Mammary epithelial cell (primary cell): ENCODE measurements at places on chromosomes 7 and 10. TPM values are rescaled to one million over a fixed set of nuclear protein-coding genes. Genes with fewer than 3 reads are reported as not detected.

CDC14C gene
- not detected in 2 replicates for total RNA-seq

ASB10 gene
- not detected for total RNA-seq

GNA12 gene
- 37.1 and 46.0 TPM in 2 replicates for total RNA-seq

- no peak for DNase-seq
Measured at GRCh38 chr10:3996697-3997096, 211.7 kb upstream of the KLF6 start.

SPRN gene
- total RNA-seq: 3.7 TPM

- no peak for DNase-seq
Measured at GRCh38 chr7:88344956-88345832, 38.5 kb upstream of the STEAP4 start.

GRCh38 chr10:26679588-26679987, 17.9 kb upstream of the PDSS1 start:
- no peak for DNase-seq

- DNase-seq: no peak
Measured at GRCh38 chr10:31431021-31431420, 112.0 kb downstream of the ZEB1 start.

DNA sequence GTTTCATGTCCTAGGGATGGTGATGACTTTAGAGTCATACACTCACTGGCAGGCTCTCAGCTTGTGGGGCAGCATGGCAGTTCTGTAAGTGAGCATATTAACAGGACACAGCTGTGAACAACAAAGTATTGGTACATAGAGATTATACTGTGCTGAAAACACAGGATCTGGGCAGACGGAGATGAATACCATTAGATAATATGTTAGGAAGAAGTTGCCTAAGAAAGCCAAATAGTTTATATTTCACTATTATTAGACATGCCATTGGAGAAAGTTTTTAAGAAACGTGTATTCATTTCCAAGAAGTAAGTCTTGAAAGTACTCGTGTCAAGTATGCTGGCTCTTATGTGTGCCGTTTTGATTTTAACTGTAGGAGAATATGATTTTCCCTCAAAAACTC, 274.5 kb downstream of the INHBA start:
- no peak for DNase-seq

ELN gene
- total RNA-seq: not detected in 2 replicates

PAPSS2 gene
- 6.8 and 9.1 TPM in 2 replicates for total RNA-seq

DNA sequence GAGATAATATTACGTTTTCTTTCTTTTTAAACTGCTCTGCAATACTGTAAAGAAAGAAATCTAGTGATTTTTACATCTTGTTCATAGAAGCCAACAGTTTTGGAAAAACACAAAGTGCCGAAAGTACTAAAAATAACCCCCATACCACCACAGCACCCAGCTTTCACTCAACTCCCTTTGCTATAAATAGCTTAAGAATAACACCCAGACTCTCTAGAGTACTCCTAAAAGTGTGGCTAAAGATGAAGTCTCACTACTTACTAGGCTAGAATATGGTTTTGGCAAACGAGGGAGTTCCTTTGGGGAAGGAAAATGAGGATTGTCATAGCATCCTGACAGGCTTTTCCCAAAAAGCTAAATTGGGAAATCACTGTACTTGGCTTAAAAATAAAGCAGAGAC, 151.8 kb upstream of the ANK3 start:
- DNase-seq: no peak

ASB4 gene
- total RNA-seq: not detected

NEURL1 gene
- total RNA-seq: 1.1 and 5.5 TPM in 2 replicates

DNA sequence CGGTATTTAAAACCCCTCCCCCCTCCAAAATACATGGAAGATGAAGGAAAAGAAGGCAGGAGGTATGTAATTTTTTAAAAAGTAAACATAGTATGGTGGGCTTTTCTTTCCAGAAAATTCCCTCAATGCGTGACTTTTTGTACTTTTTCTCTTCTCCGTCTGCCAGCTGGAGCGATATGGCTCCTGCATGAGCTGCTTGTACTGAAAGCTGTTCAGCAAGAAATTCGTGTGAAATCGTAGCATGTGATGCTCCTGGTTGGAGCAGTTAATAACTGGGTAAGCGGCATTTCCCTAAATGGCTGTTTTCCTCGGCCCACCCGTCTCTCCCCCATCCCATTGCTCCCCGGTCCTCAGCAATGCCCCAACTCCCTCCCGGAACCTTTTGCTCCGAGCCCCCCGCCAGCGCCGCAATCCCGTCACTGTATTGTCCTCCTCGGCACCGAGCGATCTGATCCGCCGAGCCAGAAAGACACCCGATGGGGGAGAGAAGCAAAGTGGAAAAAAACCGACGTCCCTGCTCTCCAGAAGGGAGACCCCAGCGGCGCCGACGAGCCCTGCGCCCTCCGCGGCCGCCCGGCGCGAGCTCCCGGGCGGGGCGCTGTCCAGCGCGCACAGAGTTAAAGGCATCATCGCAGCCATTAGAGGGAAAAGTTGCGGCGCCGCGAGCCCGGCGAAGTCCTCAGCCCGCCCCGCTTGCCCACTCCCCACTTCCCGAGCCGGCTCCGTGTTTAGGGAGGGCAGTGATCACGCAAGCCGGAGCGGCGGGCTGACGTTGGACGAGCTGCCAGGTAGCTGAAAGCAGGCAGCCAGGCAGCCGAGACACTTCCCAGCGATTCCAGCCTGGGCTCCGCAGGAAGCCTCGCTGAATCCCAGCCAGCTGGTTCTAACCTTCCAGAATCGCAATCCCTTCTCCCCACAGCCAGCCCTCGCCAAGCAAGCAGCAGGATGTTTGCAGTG, at the start of gene VSTM2A:
TSS of gene VSTM2A (plus strand) at position 707 of the 957 bp plus-strand sequence. CDS start 356 bp downstream, outside the sequence.
- DNase-seq: peak; percentile 4

TWIST1 gene
- 2.3 TPM for total RNA-seq

TRIP6 gene
- total RNA-seq: 129 and 137 TPM in 2 replicates

RPEL1 gene
- 0.17 TPM for total RNA-seq

GRCh38 chr7:100423315-100423714, 5.2 kb downstream of the ZCWPW1 start:
- DNase-seq: no peak

DNA sequence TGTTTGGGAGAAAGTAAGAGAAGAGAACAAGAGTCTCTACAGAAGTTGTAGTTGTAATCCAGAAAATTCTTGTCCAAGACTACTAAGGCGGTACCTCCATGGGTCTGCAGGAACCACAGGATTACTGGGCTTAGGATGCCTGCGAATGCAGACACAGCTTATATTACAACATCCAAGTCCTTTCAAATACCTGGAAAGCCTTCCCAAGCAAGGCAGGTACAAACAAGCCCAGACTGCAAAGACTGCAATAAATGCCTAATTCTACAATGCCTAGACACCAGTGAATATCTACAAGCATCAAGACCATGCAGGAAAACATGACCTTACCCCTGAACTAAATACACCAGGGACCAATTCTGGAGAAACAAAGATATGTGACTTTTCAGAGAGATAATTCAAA, 178.2 kb downstream of the ARL4A start:
- DNase-seq: peak; percentile 57

DNA sequence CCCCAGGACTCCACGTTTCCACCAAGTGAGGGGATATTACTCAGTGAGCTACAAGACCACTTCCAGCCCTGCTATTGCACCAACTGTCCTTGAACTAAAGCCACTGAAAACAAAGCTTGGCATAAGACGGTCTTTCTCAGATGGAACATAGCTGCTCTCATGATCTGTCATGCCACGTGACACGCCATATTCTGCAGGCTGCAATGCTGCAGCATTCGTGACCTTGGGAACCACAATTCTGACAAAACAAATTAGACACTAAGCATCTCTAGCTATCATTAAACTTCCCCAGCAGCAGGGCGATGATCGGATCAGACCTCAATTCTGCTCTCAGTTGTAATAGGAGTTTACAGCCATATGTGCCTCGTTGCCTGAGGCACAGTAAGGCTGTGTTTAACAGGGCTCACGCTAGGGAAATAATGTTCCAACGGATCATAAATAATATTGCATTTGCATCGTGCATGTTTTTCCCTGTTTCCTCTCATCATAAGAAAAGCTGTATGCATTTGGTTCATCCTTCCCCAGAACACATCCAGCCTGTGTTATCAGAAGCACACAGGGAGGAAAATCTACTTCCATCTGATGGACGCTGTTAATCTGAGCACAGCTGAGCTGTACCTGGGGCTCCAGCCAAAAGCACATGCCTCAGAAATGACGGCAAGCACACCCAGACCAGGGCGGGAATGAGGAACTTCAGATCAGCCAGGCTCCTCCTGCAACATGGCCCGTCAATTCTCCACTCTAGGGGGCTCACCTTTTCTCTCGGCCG, 38.6 kb upstream of the CNPY1 start:
- DNase-seq: no peak

DNA sequence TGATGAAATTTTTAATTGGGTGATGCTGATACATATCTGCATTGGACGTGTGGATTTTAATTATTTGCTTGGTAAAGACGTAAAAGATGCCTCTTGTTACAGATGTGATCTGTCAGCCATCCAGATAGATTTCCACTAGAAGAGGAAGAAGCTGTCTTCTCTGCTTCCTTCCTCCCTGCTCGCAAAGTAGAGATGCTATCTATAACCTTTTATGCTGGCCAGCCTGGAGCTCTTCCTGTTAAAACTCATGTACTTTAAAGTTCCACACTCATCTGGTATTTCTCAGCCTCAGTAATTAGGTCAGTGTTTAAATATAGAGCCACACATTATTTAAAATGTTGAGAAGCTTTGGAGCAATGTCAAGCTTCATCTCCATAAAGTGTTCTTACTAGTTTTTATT, 51.2 kb upstream of the TMEM229A start:
- no peak for DNase-seq

GRCh38 chr10:70549962-70550458, 52.5 kb downstream of the PRF1 start:
- peak; percentile 39 for DNase-seq

DNA sequence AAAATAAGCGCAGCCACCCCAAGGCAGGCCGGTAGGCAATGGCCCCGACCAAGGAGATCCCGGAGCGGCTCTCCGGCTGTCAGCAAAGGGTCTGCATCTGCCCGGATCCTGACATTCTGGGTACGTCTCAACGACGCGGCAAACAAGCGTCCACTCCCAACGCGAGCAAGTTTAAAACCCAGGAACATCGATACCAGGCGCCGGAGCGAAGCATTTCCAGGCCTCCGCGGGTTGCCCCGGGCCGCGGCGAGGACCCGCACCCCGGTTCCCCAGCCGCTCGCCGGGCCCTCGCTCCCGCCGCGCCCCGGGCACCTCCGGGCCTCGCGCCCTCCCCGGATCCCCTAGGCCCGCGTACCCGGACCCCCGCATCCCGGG, 453 bp downstream of the URGCP start:
- peak; percentile 25 for DNase-seq

SSC4D gene
- total RNA-seq: 1.3 TPM

- peak; percentile 67 for DNase-seq
Measured at GRCh38 chr10:112815269-112816032, 134.6 kb upstream of the TCF7L2 start.

GRCh38 chr10:4120096-4120853, 335.3 kb upstream of the KLF6 start:
- DNase-seq: no peak

DNA sequence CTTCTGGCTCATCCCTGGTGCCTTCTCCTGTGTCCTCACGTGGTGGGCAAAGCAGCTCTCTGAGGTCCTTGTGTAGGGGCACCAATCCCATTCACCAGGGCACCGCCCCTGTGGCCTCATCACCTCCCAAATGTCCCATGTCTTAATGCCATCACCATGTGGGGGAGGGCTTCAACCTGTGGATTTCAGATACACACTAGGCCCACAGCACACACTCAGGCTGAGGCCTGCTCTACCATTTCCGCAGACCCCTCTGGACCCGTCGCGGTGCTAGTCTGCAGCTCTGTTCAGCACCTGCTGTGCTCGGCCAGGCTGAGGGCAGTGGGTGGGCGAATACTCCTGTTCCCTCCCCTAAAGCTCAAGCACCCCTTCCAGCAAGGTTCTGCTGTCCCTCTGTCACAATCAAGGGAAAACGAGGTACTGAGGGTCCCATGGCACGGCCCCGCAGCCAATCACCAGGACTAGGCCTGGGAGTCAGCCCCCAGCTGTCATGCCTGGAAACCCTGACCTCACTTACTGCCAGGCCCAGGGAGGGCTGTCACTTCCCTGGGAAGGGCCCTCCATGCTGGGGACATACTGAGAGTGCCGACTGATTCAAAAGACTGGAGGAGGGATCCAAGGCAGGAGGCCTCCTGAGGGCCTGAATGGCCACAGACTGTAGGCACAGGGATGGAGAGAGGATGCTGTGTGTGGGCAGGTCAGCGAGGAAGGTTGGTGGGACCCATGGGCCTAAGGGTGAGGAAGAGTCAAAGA, 123.8 kb upstream of the RET start:
- no peak for DNase-seq
